ENCODE measurements at places on chromosomes 3 and 15.

GRCh38 chr3:119597548-119598288 is at the start of gene PLA1A:
PLA1A (plus strand) TSS chr3:119597885; CDS start chr3:119597914, 29 bp downstream.
- DNase-seq: no peak

GRCh38 chr3:44099566-44100297 is 142.0 kb upstream of the TOPAZ1 start:
- no peak for DNase-seq

DNA sequence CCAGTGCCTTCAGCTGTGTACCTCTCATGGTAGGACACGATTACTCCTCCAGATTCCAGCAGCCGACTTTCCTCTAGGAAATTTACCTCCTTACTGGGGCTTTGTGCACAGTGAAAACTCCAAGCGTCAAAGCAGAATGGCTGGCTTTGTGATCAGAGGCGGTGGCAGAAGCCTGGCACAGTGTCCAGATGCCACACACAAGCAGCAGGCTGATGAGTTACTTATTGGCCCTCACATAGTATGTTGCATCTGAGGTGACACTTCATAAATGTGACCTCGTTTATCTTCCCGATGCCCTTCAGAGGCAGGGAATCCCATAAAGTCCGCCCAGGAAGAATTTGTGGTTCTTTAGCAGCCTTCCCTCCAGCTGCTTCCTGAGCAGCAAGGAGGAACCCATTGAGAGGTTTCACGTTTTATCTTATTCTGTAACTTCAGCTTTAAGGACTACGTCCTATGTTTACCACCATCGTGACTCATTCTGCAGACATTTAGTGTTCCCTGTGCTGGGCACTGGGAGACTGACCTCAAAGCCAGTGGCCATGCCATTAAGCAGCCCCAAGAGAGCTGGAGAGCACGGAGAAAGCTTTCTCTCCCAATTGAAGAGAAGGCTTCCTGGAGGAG is 107.1 kb upstream of the C15orf61 start:
- DNase-seq: peak; percentile 19

GRCh38 chr3:149339931-149340309 is 6.5 kb upstream of the TM4SF18 start:
- DNase-seq: peak; percentile 91

GRCh38 chr3:109411547-109411946 is 74.2 kb upstream of the DPPA4 start:
- no peak for DNase-seq

DNA sequence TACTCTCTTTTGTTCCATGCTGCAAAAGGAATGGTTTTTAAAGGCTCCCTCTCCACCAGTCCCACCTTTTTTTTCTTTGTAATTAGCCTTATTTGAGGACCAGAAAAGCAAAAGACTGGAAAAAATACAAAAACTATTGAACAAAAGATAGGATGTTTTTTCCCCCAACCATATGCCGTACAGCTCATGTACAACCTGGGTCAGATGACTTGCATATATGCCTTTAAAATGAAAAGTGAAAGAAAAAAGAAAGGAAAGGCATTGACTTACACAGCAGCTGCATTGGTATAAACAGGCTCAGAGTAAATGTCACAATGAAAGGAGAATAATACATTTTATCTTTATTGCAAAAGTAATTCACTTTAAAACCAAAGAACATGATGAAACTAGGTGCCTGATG is 69.5 kb upstream of the CMC1 start:
- DNase-seq: no peak

DNA sequence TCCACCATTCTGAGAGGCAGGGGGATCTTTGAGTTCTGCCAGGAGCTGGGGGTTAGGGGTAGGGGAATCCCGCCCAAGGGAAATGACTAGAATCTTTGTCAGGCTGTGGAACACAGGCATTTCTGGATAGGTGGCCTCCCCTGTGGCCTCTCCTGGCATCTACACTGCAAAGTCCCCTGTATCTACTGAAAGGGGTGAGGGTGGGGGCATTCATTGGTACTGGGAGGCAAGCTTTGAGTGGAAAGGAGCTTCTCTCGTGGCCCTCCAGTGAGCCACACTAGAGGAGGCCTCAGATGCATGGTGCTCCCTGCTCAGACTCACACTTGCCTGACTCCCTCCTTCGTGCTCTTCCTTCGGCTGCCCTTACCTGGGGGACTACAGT is 59.9 kb downstream of the CCNL1 start:
- no peak for DNase-seq

GRCh38 chr3:152309535-152310307 is 41.0 kb downstream of the MBNL1 start:
- DNase-seq: no peak

- DNase-seq: no peak
These were observed 10.7 kb downstream of the BMF start for GRCh38 chr15:40097968-40098476.

DNA sequence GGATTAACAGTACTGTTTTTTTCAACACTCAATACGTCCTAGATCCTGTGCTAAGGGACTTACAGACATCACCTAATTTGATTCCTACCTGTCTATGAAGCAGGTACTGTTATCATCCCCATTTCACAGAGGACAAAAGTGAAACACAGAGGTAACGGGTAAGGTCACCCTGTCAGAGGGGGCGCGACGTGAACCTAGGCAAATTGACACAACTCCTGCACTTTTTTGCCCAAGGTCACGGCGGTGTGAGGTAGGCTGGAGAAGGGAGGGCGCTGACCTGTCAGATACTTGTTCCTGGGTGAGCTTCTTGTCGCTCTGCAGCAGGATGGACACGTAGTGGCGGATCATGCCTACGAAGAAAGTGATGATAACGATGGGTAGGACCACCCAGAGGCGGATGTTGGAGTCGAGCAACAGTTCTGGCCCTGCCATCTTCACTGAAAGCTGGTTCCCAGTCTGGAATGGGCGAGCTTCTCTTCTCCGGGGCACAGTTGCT is 363 bp downstream of the EMC3 start:
- DNase-seq: no peak

DNA sequence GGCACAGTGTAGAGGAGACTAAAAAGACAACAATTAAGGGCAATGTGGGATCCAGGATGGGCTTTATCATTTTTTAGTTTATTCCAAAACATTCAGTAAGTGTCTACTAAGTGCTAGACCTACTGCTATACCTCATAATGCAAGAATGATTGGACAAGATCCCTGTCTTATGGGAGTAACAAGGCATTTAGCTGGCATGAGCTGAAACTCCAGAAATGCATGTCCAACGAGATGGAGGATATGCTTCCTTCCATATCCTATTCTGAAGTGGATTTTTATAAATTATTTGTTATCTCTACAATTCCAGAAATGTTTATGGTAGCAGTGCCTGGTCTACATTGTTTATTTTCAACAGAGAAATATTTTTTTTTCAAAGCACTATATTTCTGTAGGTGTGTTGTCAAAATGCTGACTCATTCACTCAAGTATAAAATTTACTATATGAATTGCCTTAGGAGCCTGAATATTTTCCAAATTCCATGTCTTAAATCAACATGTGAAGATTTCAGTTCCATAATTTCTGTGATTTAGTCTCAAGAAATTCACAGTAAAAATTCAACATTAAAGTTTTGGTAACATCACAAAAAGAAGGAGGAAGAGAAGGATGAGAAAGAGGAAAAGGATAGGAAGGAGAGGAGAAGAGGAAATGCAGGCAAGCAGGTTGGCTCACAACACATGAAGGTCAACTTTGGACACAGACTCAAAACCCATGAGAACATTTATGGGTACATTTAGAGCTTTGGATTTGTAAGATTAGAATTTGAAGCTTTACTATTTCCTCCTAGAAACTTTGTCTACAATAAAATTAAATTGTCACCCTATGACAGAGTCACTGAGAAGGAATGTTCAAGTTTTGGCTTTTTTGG is 88.6 kb downstream of the P3H2 start:
- no peak for DNase-seq

GRCh38 chr3:34582055-34582454 is 783.6 kb downstream of the PDCD6IP start:
- DNase-seq: no peak

- DNase-seq: peak; percentile 47
These were observed 79.4 kb downstream of the GTPBP8 start for GRCh38 chr3:113070072-113070640.

DNA sequence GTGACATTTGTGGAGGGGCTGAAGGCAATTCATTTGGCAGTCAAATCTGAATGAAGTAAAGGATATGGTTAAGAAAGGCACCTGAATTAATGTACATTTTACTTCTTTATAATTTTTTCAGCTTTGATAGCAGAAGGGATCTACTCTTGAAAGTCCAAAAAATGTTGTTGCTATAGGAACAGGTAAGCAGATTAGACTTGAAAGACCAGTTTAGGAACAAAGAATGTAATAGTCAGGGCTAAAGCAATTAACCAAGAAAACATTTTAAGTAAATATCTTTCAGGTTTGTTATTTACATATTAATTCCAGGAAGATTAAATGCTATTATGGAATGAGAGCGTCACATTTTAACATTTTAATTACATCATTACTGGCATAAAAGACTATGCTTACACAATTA is 1.1 kb downstream of the ATP13A4 start:
- DNase-seq: no peak

- DNase-seq: no peak
These were observed 22.8 kb upstream of the FGD5 start for GRCh38 chr3:14795996-14796395.

DNA sequence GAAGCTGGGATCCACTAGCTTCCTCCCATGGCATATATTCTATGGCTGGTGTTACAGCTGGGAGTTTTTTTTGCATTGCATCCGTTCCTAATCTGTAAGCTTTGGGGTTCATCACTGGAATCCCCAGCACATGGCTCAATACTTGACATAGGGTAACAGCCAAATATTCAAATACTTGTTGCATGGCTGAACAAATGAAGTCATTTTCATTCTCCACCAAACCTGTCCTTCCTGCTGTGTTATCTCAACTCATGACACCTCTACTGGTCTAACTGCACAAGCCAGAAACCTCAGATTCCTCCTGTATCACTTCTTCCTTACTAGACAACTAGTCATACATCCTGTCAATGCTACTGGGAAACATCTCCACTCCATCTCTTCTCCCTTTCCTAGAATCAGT is 43.4 kb downstream of the ST3GAL6 start:
- no peak for DNase-seq

GRCh38 chr15:23422099-23422945 is 24.7 kb downstream of the GOLGA6L2 start:
- DNase-seq: no peak

GRCh38 chr15:74619916-74620635 is 4.4 kb downstream of the CLK3 start:
- no peak for DNase-seq

DNA sequence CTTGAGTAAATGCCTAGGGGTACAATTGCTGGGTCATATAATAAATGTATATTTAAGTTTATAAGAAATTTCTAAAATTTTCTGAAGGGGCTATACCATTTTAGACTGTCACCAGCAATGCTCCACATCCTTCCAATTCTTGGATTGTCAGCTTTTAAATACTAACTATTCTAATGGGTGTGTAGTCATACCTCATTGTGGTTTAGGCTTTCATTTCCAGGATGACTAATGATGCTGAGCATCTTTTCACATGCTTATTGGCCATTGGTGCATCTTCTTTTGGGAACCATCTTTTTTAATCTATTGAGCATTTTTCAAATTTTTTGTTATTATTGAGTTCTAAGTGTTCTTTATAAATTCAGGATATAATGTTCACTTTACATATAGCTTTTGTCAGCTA is 52.5 kb upstream of the CORO2B start:
- DNase-seq: peak; percentile 50

GRCh38 chr3:141796889-141797781 is 33.9 kb downstream of the GRK7 start:
- DNase-seq: peak; percentile 34

DNA sequence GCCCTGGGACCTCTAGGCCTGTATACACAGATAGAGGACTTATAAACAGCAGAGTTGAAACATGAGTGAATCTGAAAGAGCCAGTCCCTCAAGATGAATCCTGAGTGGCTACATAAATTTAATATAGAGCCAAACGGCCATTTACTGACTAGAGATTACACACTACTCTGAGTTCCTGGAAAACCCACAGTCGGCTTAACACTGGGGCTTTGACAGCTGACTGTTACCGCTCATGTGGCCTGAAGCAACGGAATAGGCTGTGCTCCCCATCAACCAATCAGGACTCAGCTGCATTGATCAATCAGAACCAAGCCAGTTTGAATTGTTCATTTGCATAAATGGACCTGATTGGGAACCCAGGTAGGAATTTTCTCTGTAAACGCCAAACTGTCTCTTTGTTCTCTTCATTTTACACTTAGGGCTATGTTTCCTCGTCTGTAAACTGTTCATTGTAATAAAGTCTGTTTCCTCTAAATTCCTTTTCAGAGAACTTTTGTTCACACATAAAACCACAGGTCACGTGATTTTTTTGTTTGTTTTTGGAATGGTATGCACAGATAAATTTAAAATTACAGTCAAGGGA is 40.5 kb downstream of the CCNL1 start:
- no peak for DNase-seq

- no peak for DNase-seq
These were observed 102.7 kb upstream of the FGF7 start for GRCh38 chr15:49320351-49320750.

DNA sequence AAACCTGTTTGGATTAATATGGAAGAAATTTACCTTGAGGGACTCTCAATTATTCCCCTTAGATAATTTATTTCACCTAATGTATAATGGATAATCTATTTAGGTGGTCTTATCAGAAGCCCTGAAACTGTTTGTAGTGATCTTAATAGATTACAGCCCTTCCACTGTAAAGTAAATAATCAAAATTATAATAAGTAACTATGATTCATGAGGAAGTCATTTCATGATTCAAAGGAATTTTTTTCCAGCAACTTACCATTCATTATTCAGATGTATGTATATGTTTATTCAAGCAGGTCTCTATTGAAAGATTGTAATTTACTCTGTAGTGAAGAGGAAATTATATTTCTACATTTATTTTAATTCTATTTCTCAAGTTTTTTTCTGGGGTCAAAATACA is 250.6 kb upstream of the ROBO1 start:
- no peak for DNase-seq

- DNase-seq: no peak
These were observed 84.1 kb downstream of the WNT7A start for GRCh38 chr3:13795816-13796215.

DNA sequence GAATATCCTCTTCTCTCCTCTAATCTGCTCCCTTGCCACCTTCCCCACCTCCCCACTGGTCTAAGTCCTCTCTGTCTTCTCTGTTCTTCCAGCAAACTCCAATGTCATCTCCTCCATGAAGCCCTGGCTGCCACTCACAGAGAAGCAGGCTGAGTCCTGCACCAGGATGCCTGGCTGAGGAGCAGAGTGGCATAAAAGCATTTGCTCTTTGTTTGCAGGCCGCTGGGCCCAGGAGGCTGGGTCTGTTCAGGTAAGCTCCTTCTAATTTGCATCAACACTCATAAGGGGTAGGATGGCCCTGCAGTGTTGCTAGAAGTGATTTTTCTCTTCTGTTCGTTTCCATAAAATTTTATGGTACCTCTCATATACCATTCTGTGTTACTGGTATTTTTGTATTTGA is 43.2 kb upstream of the KLHL25 start:
- DNase-seq: no peak

GRCh38 chr15:74584779-74585178 is 30.9 kb upstream of the CLK3 start:
- DNase-seq: no peak

DNA sequence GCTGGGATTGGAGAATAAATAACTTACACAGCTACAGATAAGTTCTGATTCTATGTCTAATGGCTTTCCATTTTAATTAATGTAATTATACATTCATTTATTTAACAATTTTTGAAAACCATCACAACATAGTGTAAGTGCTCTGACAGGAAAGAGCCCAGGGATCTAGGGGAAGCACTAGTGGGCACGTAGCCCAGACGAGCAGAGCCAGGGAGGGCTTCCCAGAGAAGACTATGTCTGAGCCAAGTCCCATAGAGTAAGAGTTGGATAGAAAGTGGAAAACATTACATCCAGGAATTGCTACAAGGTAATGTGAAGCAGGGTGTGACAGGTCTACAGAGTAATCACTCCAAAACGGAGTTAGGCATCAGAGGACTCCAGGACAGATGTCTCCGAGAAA is 2.9 kb upstream of the HGD start:
- no peak for DNase-seq
